ENCODE measurements at places on chromosomes 2 and 18. TPM values are rescaled to one million over a fixed set of nuclear protein-coding genes. Genes with fewer than 3 reads are reported as not detected.

TWIST2 gene
- total RNA-seq = 6.3 TPM

ASB18 gene
- total RNA-seq = not detected

CD8A gene
- total RNA-seq = not detected

CNOT11 gene
- total RNA-seq = 38.9 TPM

TGFA gene
- total RNA-seq = 7.2 TPM

AQP12A gene
- not detected for total RNA-seq

PRKAG3 gene
- not detected for total RNA-seq

TIMM21 gene
- total RNA-seq = 31.0 TPM

TXNDC2 gene
- 0.13 TPM for total RNA-seq

AMER3 gene
- total RNA-seq = not detected

SERPINB8 gene
- 7.8 TPM for total RNA-seq

DSG2 gene
- 60.3 TPM for total RNA-seq

SLC5A7 gene
- total RNA-seq = not detected

CYP27A1 gene
- total RNA-seq = 26.1 TPM

KLHL30 gene
- 5.5 TPM for total RNA-seq

AKAIN1 gene
- not detected for total RNA-seq

SPHKAP gene
- total RNA-seq = under 0.01 TPM

POTEJ gene
- not detected for total RNA-seq

GAREM1 gene
- 5.2 TPM for total RNA-seq

Measured in mesangial cell (primary cell).